ENCODE measurements at places on chromosomes 16 and 17.

DNA sequence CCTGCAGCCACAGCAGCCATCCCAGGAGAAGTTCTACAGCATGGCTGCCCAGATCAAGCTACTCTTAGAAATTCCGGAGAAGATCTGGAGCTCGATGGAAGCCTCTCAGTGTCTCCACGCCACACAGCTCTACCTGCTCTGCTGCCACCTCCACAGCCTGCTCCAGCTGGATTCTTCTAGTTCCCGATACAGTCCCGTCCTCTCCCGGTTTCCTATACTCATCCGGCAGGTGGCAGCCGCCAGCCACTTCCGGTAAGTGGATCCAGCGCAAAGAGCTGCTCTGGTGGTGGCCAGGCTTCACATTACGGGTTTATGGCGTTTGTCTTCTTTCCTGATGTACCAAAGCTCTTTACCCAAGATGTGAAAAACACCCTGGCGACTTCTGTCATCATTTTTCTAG lies 3.6 kb downstream of the COG1 start:
- peak; percentile 29 for DNase-seq

DNA sequence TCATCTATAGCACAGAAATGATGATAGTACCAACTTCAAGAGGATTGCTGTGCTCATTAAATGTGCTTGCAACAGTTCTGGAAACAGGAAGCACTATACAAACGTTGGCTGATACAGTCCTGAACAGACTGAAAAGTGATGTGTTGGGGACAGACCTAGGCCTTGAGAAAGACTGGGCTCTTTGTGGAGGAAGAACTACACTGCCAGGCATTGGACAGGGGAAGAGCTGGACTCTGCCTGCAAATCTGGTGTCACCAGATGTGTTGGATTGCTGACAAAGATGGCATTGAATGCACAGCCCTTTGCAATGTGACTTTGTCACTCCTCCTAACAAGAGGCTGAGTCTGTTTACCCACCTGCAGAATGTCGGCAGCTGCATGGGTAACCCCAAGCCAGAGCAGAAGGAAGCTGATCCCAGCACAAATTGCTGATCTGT lies 12.4 kb upstream of the ST6GALNAC2 start:
- peak; percentile 22 for DNase-seq

DNA sequence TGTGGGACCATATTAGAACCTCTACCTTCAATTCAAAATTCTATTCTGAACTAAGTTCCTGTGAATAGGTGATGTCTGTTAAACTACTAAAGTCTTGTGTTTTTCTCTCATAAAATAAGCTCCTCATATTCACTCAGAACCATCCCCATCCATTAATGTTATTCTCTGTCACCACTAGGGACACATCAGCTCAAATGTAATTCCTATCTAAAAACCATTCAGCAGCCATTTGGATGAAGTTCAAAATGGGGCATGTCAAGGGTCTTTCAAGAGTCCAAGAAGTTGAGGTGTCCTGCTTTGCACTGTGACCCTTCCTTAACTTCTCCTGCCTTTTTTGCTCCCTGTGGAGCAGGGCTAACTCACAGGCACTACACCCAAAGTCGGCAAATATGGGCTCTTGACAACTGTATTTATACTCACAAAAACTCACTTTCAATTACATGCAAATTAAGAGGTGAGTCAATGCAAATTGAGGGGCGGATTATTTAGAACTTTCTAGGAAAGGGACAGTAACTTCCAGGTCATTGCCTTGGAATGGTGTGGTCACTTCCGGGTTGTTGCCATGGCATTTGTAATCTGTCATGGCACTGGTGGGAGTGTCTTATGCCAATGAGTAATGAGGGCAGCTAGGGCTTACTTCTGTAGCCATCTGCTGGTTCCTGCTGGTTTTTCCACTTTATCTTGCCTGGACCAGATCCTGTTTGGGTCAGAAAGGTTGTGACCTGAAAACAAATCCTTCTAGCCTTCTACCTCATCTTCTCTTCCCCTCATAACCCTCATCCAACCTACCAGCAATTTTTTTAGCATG lies 128.2 kb upstream of the COX10 start:
- DNase-seq = no peak

GRCh38 chr17:21276264-21276588 lies 8.3 kb upstream of the MAP2K3 start:
- no peak for DNase-seq

DNA sequence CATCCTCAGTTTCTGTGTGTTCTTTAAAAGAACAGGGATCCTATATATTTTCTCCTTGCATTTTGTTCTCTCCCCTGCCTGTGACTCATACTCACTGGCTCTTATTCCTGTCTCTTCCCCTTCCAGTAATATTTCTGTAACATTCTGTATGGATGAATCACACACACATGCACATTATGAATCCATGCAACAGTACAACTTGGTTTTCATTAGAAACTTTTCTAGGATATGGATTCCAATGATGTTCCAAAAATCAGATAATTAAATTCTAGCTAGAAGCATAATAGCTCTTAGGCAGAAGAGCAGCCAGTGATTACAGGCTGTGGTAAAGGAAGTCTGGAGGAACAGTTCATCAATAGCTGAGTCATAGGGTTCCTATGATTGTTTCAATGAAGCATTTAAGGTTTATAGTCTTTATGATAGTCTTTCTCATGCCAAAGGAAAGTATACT lies 119.6 kb upstream of the PMFBP1 start:
- no peak for DNase-seq

DNA sequence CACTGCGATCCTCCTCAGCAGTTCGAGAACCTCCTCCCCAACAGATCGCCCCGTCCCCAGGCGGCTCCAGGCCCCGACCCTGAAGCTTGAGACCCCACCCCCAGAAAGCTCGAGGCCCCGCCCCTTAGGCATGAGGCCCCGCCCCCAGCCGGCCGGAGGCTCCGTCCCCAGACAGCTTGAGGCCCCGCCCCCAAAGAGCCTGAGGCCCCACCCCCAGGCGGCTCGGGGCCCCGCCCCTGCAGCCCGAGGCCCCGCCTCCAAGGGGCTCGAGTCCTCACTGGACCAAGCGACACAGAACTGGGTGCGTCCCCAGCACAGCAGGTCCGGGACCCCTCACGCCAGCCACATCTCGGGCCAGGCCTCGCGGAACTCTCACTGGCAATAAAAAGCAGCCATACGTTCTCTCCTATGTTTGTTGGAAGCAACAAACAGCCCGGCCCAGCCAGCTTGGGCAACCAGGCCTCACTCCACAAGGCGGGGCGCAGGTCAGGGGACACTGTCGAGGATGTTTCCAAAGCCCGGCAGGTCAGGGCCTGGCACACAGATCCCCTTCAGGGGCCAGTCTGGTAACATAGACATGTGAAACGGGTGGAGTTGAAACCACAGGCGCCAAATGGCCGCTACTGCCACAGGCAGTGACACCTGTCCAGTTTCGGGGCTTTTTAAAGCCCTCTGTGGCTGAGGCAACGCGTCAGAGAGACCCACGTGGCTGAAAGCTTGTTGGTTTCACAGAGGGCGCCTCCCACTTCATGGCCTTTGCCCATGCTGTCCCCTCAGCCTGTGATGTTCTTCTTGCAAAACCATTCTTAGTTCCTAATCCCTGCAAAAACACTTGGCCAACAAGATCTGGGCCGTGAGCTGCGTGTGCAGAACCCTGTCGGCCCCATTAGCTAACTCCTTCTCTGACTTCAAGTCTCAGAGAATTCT lies 224.2 kb downstream of the PARN start:
- no peak for DNase-seq

- no peak for DNase-seq
These were observed 994 bp downstream of the IGFBP4 start for GRCh38 chr17:40443988-40444899.

DNA sequence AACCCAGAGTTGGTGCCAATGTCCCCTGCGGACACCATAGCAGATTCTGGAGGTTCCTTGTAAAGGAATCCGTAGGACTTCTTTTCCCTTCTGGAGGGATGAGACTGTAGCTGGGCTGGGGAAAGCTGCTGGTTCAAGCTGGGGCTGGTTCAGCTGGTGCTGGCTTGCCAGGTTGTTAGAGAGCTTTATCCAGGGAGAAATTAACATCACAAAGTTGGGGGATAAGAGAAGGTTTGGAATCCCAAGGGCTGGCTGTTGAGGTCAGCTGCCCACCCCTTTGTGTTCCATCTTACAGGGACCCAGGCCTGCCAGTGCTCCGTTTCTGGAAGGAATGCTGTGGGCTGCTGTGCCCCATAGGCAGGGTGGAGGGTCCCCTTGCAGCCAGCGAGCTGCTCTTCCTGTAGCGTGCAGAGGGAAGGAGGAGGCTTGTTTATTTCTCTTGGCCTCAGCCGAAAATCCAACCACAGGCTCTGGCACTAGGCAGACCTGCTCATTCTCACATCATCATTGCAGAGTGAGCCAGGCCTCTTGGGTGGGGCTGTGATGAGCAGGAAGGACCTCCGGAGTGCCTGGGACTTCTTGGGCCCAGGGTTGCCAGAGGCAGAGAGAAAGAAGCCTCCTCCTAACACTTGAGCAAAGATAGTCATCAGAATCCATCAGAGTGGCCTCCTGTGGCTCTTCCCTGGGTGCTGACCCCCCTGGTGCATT lies 251.1 kb downstream of the SEC14L1 start:
- no peak for DNase-seq

- no peak for DNase-seq
These were observed 4.3 kb downstream of the MT1H start for GRCh38 chr16:56673921-56674320.

DNA sequence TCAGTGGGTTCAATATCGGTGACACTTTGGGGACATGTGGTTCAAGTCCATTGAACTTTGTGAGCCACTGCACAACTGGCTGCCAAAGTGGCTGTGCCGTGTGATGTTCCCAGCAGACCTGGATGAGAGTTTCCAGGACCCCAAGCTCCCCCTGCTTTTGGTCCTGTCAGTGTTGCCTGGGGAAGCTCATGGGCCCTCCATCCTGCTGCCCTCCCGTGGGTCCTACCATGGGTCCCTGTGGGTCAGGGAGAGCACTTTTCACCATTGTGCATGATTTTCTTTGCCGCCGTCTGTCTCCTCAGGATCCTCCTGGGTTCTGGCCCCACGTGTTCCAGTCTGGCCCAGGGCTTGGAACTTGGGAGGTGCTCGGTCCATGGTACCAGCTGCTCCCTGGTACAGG lies 38.1 kb downstream of the LGALS9 start:
- no peak for DNase-seq

- no peak for DNase-seq
These were observed 7.3 kb downstream of the GJD3 start for GRCh38 chr17:40356990-40357881.

DNA sequence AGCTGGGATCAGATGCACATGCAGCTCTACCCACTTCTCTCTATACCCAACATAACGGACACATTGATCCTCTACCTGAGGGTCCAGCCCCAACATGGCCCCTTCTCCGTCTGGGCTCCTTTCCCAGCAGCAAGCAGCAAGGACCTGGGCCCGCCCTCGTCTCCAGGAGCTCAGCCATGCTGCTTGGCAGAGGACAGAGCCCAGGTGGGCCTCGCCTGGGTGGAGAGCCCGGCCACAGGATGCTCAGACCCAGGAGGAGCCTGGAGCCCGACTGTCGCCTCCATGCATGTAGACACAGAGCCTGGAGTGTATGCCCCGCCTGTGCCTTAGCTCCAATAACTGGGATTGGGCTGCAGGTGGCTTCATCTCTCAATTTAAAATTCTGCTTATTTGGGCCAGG lies 57.0 kb downstream of the CCDC57 start:
- no peak for DNase-seq

GRCh38 chr17:45229681-45230409 lies 8.2 kb downstream of the FMNL1 start:
- DNase-seq = no peak

GRCh38 chr17:45342871-45343526 lies 26.2 kb upstream of the MAP3K14 start:
- DNase-seq = no peak

- DNase-seq = no peak
These were observed 183.1 kb downstream of the C16orf95 start for GRCh38 chr16:87133966-87134627.

DNA sequence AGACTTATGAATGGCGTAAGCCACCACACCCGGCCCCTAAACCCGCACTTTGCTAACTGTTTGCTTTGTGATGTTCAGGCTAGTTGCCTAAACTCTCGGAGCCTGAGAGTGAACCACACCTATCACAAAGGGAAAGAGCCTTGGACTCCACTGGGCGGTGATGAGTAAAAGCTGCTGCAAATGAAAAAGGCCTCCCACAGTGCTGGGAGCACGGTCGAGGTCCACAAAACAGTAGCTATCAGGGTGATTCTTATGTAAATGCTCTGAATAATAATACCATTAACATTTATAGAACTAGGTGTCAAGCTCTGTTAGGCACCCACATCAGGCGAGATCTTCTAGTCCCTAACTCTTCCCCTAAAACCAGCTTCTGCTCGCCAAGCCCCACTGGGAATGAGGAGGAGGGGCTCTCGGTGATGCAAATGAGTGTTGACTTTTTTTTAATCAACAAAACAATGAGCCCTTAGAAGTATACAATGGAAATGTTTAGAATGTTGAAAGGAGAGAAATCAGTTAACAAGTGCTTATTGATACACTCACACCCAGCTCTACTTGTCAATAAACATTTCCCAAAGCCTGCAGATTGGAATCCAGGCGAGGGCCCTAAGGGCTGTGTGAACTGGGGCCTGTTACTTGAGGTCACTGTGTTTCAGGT lies 19.8 kb downstream of the FBRS start:
- no peak for DNase-seq

- DNase-seq = peak; percentile 85
These were observed at the start of gene ZNF205 for GRCh38 chr16:3112058-3112880. Gene ZNF205, plus strand, starts transcription at chr16:3112586. Its CDS starts 845 bp downstream, at chr16:3113431.

DNA sequence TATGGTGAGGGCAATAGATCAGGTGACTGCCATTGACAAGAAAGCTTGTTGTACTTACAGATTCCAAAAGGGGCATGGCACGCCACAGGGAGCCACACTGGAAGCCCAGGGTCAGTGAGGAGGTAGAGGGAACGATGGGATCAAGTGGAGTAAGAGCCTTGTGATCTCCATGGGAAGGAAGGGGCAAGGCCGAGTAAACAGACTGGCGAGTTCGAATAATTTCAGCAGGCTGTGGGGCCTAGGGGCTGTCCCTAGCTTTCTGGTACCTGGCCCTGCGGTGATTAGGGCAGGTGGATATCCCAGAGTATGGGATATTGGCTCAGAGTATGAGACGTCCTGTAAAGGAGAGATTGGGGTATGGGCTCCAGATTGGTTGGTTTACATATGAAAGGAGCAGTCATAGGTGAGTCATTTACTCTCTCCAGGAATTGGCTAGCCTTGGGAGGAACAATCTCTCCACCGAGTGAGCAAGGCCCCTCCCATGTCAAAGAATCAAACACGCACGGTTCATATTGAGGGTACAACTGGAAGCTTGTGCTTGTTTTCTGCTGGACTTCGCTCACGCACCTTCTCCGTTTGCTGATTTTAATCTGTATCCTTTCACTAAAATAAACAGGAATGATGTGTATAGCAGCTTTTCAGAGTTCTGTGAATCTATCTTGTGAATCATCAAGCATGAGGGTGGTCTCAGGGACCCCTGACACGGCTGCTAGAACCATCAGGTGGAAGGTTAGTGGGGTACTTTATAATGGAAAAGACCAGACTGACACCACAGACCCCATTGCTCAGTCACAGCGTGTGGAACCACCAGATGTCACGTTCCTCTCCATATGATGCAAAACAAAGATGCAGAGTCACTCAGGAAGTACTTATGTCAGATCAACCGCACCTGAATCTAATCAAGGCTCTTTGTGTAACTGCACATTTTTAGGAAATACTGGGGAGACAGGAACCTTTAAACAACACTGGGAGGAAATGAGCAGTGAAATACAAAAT lies 27.9 kb downstream of the GABARAPL2 start:
- DNase-seq = no peak
